ENCODE measurements at places on chromosomes 5 and 9.
A peak's percentile ranks its signal among the peaks of the same experiment; 100 is the strongest.

DNA sequence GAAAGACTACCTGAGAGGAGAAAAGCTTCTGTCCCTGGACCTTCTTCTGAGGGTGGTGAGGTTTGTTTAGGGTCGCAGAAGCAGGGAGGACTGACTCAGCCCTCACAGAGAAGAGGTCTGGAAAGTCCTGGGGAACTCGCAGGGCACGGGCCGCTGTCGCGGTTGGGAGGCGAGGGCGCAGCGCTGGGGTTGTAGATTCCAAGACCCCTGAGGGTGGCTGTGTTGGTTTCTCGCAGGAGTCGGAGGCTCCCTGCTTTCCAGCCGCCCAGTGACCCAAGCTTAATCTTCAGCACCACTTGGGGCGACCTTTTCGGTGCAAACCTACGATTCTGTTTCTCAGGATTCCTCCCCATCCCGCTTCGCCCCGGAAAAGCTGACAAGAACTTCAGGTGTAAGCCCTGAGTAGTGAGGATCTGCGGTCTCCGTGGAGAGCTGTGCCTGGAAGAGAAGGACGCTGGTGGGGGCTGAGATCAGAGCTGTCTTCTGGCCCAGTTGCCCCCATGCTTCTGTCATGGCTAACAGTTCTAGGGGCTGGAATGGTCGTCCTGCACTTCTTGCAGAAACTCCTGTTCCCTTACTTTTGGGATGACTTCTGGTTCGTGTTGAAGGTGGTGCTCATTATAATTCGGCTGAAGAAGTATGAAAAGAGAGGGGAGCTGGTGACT lies 482 bp downstream of the SLC27A6 start:
- DNase-seq, result no peak

DNA sequence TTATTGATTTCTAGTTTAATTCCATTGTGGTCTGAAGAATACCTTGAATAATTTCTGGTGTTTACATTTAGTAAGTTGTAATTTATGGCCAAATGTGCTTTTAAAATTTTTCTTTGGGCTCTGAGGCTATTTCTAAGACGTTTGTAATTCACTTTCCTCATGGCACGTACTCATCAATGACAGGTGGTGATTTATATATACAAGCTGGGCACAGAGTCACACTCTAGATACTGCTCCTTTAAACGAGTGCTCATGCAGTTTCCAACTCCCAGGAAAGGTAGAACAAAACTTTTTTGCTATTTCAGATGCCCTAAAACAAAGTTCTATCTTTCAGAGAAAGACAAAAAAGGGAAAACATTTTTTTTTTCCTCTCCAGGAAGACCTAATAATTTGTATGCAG lies 146.9 kb downstream of the AUH start:
- DNase-seq, result no peak

GRCh38 chr9:109969573-109970237 lies 189.7 kb downstream of the PALM2AKAP2 start:
- DNase-seq, result no peak

DNA sequence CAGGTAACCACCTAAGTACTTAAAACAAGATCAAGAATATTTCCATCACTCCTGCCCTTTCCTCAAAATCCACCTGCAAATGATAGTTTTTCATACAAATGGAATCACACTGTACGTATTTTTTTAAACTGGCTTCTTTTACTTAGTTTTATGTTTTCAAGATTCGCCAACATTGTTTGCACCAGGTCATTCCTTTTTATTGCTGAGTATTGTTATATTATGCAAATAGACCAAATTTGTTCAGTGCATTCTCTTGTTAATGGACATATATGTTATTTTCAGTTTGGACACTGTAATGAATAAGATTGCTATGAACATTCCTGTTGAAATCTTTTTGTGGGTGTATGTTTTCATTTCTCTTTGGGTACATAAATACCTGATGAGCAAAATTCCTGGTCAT lies 8.3 kb upstream of the ANKRD31 start:
- no peak for DNase-seq

GRCh38 chr5:159034083-159034824 lies 65.5 kb downstream of the EBF1 start:
- no peak for DNase-seq

GRCh38 chr5:74977471-74977870 lies 74.9 kb downstream of the GCNT4 start:
- DNase-seq, result no peak

DNA sequence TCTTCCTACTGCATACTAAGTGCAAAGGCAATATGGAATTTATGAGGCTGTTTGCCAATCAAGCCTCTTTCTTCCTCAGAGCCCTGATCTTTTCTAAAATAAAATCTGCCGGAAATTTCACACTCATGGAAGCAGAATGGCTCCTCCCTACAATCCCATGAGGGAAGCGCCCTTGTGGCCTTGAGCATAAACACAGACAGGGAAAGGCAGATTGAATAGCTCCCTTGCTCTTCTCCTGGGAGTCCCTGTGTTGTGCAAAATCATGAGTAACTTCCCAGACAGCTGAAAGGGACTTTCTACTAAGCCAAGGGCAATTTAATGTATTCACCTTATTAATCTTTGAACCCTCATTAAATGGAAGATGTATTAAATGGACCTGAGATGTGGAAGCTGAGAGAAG lies 226.1 kb upstream of the PIK3R1 start:
- DNase-seq, result no peak

GRCh38 chr5:153816870-153817269 lies 221.8 kb downstream of the FAM114A2 start:
- DNase-seq, result no peak

DNA sequence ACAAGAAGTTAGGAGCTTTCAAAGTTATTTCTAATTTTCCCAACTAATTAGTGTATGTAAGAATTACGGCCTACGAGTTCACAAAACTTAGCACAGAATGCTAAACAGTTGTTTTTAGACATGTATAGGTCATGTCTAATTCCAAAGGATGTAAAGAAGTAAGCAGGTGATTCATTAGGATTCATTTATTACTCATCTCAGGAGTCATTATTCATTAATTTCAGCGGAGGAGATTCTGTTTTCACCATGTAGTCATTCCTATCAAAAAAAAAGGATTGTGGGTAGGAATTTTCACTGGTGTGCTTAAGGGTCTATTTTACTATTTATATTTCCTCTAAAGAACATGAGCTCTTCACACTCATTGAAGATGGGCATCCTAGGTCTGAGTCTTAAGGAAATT lies 532.2 kb downstream of the ACTL7B start:
- DNase-seq, result no peak

DNA sequence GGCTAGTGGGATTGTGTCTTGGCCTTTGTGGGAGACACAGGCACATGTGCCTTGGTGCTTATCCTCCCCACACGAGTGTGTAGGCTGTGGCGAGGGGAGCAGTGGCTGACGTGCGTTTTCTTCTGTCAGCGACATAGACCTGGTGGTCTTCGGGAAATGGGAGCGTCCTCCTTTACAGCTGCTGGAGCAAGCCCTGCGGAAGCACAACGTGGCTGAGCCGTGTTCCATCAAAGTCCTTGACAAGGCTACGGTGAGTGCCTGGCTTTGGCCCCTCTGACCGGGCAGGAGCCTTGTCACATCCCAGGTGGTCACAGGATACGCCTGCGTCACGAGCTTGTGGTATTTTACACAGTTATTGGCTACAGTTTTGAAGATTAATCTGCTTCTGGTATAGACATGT lies 26.4 kb downstream of the TENT4A start:
- DNase-seq, result no peak

GRCh38 chr5:2725980-2726765 lies 25.3 kb downstream of the IRX2 start:
- DNase-seq, result no peak

- DNase-seq, result no peak
Observed at GRCh38 chr5:88602584-88602983, 280.4 kb downstream of the MEF2C start.

DNA sequence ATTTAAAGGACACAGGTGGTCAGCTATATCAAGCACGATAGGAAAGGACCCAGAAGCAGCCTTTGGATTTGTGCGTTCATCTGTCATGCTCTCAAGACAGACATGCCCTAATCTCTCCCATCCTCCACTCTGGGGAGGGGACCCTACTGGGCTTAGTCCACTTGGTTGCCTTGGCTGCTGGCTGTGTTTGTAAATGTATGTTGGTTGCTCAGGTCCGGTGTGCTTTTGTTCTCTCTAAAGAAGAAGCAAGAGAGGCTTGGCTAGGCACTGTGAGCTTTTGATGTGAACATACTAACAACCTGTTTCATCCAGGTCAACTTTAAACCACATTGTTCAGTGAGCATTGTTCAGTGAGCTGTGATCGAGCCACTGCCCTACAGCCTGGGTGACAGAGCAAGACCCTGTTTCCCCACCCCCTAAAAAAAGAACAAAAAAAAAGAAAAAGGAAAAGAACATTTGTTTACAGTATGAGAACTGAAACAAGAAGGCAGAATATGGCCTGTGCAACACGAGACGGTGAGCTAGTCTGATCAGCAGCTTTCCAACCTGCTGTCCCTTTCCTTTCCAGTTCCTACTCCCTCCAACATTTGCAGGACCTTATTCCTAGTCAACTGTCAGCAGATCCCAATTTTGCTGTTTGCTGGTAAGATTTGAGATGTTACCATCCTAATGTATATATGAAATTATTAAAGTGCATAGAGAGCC lies 228.3 kb downstream of the ARHGAP26 start:
- no peak for DNase-seq

DNA sequence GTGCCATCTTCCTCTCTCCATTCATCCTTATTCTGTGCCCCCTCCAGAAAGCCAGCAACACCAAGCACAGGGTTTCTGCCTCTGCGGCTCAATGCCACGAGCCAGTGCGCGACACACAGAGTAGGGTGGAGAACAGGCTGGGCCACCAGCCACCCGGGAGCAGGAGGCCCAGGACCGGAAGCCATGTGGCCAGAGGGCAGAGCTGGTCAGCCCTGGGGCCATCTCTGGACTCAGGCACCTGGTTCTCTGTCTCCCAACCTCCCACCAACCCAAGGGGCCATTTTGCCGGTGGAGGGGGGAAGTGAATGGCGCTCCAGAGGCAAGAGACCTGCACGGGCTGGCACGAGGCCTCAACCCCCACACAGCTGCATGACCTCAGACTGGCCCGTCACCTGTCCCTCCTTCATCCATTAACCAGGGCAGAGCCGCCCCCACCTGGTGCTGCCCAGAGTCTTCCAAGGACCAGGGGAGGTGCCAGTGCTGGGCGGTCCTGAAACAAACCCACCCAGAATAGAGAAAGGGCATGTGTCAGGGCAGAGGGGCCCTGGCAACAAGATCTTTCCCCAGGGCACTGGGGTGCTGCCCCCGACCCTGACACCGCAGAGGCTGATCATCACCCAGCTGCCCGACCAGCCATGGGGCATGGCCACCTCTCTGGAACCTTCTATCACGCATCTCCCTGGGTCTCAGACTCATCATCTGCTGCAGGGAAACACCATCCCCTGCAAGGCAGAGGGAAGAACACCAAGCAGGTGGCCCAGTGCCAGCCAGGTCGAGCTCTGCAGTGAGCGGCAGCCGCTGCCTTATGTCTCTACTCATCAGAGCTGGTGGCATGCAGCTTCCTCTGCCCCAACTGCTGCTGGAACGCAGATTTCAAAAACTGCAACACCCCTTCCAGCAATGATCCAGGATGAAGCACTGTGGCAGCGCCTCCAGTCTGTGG lies 11.9 kb downstream of the VAV2 start:
- DNase-seq, result no peak

DNA sequence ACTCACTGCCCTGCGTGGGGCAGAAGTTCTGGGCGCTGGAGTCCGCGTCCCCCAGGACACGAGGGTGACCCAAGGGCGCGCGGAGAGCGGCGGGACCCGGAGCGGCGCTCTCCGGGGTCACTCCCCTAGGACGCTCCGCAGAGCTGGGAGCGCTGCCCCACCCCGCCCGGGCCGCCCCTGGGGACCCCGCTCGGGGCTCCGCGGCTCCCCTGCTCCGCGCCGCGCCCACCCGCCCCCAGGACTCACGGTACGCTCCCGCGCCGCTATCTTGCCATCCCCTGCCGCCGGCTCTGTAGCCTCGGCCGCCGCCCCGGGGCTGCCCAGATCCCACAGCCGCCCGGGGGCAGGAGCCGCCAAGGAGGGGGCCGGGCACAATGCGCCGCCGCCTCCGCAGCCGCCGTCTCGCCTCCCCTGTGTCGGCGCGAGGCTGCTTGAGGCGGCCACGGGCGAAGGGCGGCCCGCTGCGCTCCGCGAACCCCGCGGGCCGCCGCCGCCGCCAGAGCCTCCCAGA lies 303 bp downstream of the LIFR start:
- no peak for DNase-seq

- DNase-seq, result no peak
Observed at GRCh38 chr9:29039258-29039657, 1466.0 kb upstream of the C9orf72 start.

DNA sequence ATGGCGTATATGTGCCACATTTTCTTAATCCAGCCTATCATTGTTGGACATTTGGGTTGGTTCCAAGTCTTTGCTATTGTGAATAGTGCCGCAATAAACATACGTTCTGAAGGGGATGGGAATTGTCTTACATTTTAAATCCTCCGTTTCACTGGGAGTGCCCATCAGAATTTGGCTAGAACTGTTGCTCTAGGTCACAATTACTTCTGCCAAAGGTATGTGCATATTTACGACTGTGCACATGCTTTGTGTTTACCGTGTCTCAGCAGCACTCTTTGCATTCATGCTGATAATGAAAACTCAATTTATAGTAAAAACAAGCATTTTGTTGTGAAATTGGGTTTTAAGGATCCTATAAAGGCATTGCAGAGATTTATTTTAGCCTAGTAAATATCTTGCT lies 151.9 kb upstream of the ZNF618 start:
- DNase-seq, result no peak

GRCh38 chr5:1029945-1030625 lies 21.5 kb downstream of the NKD2 start:
- DNase-seq, result no peak

DNA sequence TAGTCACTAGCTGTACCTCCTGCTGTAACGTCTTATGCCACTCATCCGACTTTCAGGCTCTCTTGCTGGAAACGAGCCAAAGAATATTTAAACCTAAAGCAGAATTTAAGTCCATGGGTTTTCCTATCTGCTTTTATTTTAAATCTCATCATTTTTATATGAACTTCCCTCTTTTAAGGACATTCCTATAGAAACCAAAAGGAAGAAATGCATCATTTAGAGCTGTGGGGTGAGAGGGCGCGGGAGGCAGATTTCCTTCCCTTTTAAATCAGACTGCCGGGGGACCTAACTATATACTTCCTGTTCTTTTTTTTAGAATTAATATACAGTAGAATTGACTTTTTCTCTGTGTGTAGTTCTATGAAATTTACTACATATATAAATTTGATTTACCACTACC lies 468.8 kb downstream of the BNC2 start:
- no peak for DNase-seq

DNA sequence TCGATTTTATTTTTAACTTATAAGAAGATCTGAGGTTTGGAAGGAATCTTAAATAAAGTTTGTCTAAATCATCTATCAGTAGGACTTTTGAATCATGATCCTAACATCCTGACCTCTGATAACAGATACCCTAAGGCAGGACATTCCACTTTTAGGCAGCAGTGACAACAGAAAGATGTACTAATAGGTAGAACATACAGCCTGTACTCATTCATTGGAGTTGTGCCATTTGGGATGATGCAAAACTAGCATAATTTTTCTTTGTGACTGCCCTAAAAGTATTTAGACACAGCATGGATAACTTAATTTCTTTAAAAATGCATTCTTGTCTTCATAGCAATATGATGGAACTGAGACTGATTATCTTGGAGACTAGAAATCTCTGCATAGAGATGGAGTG lies 39.7 kb downstream of the CDC42SE2 start:
- DNase-seq, result no peak

- no peak for DNase-seq
Observed at GRCh38 chr9:15738011-15738410, 185.2 kb downstream of the CCDC171 start.

- DNase-seq, result peak; percentile 47
Observed at GRCh38 chr5:2588850-2589501, 162.5 kb downstream of the IRX2 start.
